NCI-H1417 (cell line): ENCODE measurements at places on chromosomes 5 and 9.

DNA sequence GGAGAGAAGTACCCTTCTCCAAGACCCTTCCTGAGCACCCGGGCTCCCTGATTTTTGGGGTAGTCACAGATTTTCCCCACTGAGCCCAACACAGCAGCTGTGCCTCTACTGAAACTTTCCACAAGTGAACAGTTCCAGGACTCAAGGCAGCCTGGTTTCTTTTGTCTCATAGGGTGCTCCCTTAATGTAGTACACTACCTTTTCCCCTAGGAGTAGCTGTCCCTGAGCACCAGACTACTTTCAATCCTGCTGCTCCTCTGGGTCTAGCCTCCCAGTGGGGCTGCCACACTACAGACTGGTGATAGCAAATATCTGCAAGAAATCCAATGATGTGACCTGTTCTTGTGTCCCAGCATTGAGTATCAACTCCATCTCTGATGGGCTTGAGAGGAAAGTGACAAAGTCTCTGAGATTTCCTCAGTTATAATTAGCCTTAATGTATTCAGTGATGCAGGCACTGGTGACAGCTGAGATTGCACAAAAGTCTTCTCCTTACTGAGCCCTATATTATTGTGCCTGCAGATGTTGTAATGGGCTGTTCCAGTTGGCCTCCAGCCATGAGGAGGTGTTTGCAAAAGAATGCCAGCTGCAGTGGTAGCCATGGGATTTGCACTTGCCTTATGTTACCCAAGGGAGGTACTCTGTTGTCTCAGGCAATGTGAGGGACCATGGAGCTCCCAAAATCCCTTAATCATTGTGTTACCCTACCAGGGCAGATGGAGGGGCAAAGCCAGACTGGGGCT lies 1802.5 kb downstream of the EFNA5 start:
- no peak for DNase-seq

- DNase-seq: peak; percentile 10
These were observed 206.8 kb downstream of the SAXO1 start for GRCh38 chr9:18826248-18826647.

DNA sequence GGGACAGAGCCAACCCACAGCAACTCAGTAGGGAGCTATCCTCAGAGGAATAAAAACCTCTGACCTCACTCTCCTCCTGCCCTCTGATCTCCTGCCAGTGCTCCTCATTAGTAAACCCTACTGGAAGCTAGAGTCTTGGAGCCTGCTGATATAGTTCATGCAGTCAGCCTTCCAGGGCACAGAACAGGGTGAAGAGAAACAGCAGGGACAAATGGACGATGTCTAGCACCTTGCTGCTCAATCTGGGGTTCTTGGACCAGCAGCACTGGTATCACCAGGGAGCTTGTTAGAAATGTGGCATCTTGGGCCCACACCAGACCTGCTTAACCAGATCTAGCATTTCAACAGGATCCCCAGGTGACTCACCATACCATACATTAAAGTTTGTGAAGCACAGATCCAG lies 5.5 kb upstream of the GALNT12 start:
- DNase-seq: no peak

DNA sequence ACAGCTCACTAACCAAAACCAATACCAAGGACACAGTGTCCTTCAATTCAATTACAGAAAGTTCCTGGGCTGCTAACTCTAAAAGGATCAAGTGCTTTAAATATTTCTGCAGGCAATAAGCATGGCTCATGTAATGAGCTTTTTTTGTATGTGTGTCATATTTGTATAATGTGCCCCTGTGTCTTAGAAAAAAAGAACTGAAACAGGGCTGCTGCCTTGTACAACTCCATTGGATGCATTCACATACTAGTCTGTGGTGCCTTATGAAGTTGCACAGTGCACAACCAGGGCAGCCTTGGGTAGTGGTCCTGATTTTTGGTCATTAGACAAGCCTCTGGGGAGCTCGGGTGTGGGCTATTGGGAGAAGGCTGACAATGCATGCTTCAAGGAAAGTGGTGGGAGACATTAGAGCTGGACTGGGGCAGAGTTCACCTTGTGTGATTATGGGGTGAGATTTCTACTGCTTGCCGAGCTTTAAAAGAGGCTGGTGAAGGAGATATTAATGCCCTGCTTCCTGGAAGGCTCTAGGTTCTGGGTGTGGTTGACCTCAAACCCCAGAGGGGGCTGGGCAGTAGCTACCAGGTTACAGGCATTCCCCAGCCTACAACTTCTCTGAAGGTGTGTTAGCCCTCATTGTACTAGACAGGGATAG lies 3.6 kb upstream of the CPEB4 start:
- no peak for DNase-seq

DNA sequence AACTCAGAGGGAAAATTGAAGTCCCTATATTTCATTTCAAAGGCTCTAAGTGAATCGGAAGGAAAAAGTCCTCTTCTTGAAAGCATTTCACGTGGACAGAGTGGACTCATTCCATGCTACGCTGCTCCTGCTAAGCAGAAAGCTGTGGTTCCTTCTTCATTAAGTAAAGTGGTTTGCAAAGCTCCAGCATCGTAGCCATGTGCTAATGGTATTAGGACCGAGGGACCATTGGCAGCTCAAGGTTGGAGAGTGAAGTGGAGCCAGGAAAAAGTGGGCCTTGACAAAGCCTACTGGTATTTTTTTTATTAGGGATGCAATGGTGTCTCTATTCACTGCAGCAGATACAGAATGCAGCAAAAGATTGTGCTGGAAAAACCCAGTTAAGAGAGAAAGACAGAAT lies 16.4 kb upstream of the SEMA4D start:
- DNase-seq: no peak
